HT-29 (cell line): ENCODE measurements at places on chromosomes 1 and 21.

DNA sequence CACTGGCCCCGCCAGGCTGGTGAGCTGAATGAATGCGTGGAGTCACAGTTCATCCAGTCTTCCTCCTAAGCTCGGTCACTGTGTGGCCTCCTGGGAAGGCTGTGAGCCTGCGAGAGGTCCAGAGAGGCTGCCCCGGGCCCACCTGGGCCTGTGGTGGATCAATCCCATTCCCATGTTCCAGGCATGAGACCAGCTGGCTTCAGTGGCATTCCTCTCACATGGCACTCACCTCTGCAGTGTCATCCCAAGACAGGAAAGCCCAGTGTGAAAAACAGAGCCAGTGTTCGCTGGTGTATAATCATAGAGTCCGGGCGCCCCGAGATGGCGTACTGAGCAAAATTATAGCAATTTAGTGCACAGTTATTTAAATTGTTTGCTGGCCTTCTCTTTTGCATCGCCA, 37.6 kb upstream of the EPHA8 start:
- no peak for DNase-seq

- no peak for DNase-seq
Measured at GRCh38 chr1:3065797-3066196, 3.2 kb upstream of the PRDM16 start.

DNA sequence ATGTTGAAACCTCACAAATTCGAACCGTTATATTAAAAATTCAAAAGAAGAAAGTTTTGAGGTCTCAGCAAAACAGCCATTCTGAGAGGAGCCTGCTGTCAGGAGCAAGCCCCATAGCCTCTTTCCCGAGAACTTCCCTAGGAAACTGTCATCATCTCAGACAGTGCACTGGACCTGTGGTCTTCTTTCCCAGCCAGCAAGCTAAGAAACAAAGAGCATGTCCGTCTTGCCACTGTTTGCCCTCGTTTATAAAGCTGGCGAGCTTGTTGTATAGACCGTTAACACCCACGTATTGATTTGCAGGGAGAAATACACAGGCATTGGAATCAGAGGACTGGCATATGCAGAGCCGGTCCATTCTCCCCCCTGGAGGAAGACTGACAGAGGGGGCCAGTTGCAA, 407.0 kb downstream of the NPHP4 start:
- no peak for DNase-seq

DNA sequence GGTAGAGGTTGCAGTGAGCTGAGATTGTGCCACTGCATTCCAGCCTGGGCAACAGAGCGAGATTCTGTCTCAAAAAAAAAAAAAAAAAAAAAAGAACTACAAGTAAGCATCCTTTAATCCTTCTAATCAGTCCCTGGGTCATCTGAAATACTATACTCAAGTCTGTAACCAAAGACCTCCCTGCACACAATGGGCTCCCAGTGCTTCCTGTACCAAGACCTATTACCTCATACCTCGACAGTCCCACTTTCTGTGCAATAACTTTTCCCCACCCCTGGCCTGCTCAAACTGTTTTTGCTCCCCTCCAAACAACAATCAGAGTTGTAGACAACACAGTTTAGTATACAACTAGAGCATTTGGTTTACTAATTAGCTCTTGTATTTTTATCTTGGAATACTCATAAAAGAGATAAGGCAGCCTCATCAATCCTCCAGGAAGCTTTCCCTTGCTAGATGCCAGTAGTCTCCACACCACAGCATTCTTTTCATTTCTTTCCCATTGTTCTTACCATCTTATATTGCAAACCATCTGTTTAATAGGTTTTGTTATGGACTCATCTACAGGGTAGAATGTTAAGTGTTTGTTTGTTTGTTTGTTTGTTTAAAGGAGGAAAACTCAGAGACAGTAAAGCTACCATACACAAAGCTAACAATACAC, 19.2 kb upstream of the RLF start:
- no peak for DNase-seq

- DNase-seq, result no peak
Measured at GRCh38 chr21:32949701-32950100, 76.0 kb upstream of the OLIG2 start.

- no peak for DNase-seq
Measured at GRCh38 chr1:21451212-21451611, 11.3 kb downstream of the NBPF3 start.

GRCh38 chr1:65395887-65396612, 24.4 kb upstream of the LEPR start:
- no peak for DNase-seq

DNA sequence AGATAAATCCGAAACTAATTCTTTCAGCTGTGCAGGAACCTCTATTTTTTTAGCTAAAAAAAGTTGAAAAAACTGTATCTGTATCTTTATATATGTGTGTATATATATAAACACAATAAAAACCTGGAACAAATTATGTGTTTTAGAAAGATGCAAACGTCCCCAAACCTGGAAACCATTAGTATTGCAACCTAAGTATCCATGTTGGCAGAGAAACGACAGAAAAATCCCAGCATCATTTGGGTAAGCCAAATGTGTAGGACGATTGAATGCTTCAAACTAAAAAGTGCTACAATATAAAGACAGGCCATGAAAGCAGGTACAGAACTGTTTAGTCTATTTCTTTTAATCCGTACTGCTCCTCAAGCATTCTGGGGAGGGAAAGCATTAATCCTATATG, 87.9 kb downstream of the AHCTF1 start:
- DNase-seq, result no peak

DNA sequence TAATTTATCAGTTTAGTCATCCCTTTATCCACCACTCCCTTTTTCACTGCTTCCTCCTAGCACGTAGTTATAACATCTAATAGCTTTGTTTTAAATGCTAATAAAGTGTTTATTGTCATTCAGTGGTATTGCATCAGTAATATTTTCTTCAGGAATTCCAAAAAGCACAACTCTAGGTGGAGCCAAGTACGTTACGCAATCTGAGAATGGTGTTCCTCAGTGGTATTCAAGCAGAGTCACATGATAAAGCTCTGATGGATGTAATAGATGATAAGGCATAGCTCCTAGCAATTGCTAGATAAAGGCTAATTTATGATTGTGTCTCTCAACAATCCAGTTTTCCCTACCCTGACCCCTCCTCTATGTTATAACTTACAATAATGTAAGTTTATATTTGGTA, 494.6 kb upstream of the ADGRL4 start:
- no peak for DNase-seq

DNA sequence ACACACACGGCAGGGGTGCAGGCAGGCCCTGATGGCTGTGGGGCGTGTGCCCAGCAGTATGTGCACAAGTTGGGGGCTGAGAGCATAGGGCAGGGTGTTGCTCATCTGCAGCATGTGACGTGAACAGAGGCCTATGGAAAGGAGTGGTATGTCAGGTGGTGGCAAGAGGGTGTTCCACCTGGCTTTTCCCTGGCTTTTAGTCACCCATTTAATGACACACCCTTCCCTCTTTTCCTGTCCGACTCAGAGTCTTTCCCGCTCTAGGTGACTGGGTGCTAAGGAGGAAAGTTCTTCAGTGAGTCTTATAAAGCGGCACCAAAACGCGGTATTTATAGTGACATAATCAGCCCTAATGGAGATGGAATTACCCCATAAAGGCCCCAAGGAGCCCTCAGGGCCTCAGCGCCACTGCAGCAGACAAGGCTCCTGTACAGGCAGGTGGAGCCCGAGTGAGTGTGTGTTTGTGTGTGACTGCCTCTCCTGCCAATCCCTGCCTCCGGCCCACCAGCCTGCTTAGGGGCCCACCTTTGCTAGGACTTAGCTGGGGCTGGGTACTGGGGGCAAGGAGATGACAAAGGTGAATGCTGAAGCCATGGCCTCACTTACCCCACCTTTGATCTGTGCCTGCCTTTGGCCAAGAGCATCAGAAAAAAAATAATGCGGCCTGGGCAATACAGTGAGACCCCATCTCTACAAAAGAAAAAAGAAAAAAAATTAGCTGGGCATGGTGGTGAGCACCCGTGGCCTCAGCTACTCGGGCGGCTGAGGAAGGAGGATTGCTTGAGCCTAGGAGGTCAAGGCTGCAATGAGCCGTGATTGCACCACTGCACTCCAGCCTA, 3.3 kb upstream of the EPHA2 start:
- peak; percentile 59 for DNase-seq

- no peak for DNase-seq
Measured at GRCh38 chr21:46650476-46651098, 15.1 kb downstream of the PRMT2 start.

DNA sequence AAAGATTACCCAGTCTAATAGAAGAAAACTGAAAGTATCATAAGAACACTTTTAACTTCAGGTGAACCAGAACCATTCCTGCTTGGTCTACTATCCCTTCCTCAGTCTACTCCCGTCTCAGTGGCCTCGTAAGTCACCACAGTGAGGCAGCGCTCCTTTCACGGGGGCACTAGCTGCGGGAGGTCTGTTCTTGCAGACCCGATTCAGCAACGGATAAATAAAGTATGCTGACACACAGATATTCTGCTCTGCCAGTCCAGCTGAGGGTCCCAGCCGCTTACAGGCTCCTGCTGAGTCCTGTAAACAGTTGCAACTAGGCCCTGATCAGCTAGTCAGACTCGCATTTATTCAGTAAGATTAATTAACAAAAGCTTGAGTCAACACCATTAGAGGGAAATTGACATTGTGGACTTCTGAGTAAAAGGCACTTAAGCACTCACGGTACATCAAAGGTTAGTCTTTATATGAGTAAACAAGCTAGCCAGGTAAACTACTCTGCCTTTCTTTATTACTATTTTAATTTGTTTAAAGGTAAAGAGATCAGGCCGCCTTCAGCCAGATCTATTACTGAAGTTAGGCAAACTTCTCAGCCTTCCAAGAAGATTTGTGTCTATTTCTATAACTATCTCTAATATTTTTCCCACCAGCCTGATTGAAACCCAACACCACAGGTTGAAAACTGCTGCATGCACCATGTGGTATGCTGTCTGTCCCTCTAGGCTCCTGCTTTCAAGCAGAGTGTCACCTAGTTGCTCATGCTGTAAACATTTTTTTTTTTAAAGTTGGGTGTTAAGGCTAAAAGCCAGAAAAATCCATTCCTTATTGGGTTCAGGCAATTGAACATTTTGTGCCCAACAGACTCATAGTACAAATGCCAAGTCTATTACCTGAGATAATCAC, 87.7 kb downstream of the INTS7 start:
- DNase-seq, result no peak

- peak; percentile 40 for DNase-seq
Measured at GRCh38 chr1:185477638-185478580, 160.9 kb upstream of the IVNS1ABP start.

DNA sequence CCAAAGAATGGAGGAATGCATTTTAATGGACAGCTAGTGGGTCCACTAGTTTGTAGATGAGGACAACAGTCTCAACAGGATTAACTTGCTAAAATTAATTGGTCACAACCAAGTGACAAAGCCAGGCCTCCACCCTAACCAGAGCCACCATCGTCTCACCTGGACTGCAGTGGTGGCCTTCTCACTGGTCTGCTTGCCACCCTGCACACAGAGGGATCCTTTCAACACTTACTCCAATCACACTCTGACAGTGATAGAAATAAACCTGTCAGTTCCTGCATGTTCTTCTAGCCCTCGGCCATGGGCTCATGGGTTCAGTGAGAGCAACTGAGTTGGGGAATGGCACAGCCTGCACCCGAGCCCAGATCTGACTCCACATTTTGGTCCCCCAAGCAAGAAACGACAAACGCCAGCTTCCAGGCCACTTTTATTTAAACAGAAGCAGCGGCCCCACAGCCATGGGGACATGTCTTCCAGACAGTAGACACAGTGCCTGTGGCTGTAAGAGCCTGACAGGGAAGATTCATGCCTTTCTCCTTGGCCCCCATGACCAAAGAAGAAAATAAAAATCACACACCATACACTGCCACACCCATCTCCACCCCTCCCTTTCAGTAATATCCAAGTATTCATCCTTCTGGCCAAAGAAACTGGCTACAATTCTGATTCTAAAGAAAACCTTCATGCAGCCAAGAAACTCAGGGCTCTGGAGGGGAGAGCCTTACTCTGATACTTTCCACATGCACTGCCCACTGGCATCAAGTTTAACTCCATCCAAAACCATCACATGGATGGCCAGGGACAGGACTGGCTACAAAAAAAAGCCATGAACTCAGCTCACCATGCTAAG, 37.6 kb downstream of the DHCR24 start:
- no peak for DNase-seq

- DNase-seq, result no peak
Measured at GRCh38 chr1:107739201-107739600, 225.8 kb downstream of the VAV3 start.

GRCh38 chr1:158933621-158934020, 2.3 kb downstream of the PYHIN1 start:
- no peak for DNase-seq

GRCh38 chr1:10717296-10718082, 79.0 kb downstream of the CASZ1 start:
- no peak for DNase-seq

DNA sequence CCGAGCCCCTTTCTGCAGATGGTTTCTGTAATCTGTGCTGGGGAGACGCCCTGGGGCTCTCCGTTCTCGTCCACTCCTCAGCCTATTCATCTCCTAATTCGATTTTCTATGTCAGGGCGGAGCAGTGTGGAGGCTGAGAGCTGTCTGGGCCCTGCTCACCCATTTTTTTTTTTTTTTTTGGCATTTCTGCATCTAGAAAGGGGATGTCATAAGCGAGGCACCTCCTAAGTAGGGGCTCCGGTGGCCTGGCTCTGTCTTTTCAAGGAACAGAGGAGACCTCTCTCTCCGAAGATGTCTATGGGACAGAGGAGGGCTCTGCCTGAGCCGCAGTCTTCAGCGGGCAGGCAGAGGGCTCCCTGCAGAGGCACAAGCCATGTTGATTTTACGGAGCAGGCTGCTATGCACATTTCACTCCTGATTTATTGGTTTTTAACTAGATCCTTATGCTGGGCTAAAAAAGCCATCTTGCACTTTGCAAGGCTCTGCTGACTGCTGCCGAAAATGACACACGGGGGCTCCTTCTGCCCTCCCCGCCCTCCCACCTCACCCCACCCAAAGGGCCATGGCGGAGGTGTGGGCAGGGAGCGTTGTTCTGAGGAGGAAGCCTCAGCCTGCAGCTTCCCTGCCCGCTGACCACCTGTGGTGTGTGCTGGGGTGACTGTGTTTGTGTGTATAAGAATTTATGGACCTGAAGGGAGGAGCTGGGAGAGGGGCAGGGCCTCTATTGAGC, 71.0 kb downstream of the FOXD2 start:
- peak; percentile 45 for DNase-seq

DNA sequence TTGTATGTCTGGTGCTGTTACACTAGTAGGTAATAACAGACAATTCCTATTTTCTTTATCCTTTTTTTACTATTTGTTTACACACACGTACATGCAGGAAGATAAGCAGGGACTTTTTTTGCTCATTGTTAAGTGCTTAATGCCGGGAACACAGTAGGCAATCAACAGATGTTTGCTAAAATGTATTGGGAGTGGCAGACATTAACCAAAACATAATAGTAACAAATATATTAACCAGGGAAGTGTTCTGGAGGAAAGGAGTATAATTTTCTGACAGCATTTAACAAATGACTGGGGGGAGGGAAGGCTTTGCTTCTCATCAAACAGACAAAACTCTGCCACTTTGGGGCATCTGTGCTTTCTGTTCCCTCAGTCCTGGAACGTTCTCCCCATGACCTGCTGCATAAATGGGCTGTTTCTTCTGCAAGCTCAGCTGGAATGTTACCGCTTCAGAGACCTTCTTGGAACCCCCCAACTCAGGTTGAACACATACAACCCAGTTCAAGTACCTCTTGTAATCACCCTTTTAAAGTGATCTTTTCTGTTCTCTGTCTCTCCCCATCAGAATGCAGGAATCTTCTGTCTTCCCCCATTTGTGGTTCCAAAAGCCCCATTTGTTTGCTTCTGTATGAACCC, 2.1 kb downstream of the CR1L start:
- no peak for DNase-seq

- peak; percentile 13 for DNase-seq
Measured at GRCh38 chr1:97919585-97920261, 1.1 kb downstream of the DPYD start.
